Memory B cell (primary cell): ENCODE measurements at places on chromosomes 2 and 18.

DNA sequence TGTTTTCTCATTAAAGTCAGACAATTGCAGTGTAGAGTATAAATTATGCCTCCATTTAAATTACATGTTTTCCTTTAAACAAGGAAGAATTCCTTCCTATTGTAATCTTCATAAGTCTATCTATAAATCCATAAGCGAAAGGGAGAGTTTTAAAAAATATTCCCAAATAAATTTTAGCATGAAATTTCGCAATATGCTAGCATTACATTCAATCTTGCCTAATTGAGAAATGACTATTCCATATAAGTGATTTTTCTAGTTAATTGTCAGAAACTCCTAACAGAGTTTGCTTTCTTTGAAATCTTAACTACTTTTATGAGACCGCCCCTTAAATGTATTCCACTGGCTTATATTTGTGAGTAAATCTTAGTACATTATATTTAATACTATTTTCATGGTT, 133.1 kb upstream of the CRIM1 start:
- H3K36me3 ChIP-seq: no peaks in the 10 kb centered on the region
- H3K4me1 ChIP-seq: no peaks in the 10 kb centered on the region
- H3K27ac ChIP-seq: no peak overlapping the region
- H3K27me3 ChIP-seq: no peaks in the 10 kb centered on the region
- no peak for DNase-seq

DNA sequence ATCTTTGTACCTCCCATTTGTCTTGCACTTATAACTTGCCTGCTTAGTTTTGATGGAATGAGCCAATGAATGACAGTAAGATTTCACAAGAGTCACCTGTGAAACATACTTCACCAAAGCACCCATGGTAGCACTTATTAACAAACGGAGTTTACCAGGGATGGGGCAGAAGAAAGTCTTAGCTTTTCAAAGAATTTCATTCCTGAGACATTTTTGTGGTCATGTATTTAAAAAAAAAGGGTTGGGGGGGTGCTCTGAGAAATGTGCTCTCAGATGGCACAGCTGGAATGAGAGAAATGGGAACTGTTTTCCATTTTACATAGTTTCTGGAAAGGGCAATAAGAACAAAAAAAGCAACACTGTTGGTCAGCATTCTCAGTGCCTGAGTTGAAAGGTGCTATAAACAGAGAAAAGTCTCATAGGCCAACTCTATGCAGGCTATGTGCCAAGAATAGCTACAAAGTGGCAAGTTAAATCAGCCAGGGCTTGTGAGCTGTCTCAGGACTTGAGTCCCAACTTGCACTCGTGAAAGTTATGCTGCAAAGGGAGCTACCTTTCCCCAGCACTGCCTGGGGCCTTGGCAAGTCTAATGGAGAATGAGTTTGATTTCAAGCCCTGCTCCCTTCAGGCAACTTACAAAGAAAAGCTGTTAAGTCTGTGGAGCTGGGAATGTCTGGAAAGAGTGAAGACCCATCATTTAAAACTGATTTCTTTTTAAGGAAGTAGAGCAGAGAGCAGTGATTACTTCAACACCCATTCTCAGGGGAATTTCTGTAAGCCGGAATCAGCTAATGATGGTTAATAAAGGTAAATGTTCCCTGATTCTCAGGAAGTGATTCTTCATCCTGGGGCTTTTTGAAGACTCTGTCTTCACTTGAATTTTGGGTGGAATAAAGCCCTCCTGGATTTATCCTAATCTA, 170.6 kb downstream of the SLC8A1 start:
- no peaks in the 10 kb centered on the region for H3K36me3 ChIP-seq
- peak overlapping the region; percentile 66 for H3K4me3 ChIP-seq
- DNase-seq: no peak
- H3K27ac ChIP-seq: no peak overlapping the region
- H3K27me3 ChIP-seq: peaks cover 1% of the 10 kb centered on the region

DNA sequence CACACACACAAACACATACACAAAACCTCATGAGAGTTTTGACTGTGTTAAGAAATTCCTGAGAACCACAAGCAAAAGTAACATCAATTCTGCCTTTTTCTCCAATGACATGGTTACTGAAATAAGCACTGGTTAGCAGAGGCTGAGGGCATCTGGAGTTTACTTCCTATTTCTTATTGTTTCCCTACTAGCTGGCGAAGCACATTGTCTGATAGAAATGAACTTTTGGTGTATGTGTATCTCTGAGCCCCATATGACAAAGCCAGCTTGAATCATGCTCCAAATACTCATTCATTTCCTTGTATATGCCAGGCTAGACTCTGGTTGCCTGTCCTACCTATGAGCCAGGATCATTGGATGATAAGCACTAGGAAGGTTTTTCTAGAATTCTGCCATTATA, 203.1 kb downstream of the NCKAP5 start:
- no peak for DNase-seq
- H3K36me3 ChIP-seq: no peaks in the 10 kb centered on the region
- H3K27me3 ChIP-seq: peaks cover 2% of the 10 kb centered on the region
- H3K4me3 ChIP-seq: no peak overlapping the region
- H3K27ac ChIP-seq: no peak overlapping the region

DNA sequence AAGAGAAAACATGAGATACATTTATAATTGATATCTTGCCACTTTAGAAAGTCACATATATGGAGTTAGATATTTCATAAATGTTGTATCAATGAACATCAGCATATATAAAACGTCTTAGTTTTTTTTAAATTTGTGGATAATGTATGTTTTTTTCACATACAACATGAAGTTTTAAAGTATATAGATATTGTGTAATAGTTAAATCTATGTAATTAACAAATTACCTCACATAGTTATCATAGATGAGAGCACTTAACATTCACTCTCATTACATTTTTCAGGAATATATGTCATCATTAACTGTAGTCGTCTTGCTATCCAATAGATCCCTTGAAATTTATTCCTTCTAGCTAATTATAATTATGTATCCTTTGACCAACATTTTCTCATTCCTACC, 406.6 kb downstream of the ARHGAP15 start:
- H3K27ac ChIP-seq: no peak overlapping the region
- H3K4me1 ChIP-seq: no peaks in the 10 kb centered on the region
- H3K4me3 ChIP-seq: no peak overlapping the region
- DNase-seq: no peak

GRCh38 chr18:48017635-48018034, 87.2 kb upstream of the SMAD2 start:
- H3K4me3 ChIP-seq: no peak overlapping the region
- H3K36me3 ChIP-seq: peaks cover 5% of the 10 kb centered on the region
- peaks cover 21% of the 10 kb centered on the region for H3K27me3 ChIP-seq
- peaks cover 4% of the 10 kb centered on the region for H3K4me1 ChIP-seq
